ENCODE measurements at places on chromosomes 6 and 20. TPM values are rescaled to one million over a fixed set of nuclear protein-coding genes. Genes with fewer than 3 reads are reported as not detected.

The GLP1R gene
- 0.56 TPM for total RNA-seq

The HLA-DPB1 gene
- 8.2 TPM for total RNA-seq

The ZNF165 gene
- 4.3 TPM for total RNA-seq

The C20orf144 gene
- total RNA-seq: 0.21 TPM

The COL9A1 gene
- not detected for total RNA-seq

The RAD21L1 gene
- not detected for total RNA-seq

The SLC16A10 gene
- total RNA-seq: 13.4 TPM

The LZTS3 gene
- total RNA-seq: 1.6 TPM
